NCI-H2107 (cell line): ENCODE measurements at places on chromosomes 1 and 21.

DNA sequence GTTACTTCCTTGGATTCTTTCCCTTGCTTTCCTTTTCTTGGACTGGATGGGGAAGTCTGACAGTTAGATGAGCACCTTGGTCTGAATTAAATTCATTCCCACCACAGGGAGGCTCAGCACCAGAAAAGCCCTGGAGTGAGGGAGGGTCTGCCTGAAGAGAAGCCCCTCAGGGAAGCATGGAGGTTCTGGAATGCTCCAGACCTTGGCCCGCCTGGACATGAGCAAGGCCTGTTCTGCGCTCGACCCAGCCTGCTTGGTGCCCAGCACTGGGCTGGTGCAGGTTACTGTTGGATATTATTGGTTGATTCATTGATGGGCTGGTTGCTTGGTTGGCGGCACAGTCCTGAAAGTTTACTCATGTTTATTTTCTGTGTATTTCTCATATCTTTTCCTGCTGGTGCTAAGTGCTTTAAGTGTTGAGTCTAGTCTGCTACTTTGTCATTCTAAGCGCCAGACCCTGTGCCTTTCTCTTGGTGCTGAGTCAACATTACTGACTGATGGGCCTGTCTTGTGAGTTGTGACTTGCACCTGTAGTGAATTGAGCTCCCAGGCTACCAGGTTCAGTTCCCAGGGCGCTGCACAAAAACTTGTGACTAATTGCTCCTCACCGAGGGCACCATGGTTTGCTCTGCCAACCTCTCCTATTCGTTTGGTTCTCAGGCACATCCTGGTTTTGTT is 538.5 kb downstream of the KIF26B start:
- DNase-seq: no peak

- DNase-seq: no peak
Observed at GRCh38 chr21:38334866-38335265, 78.1 kb downstream of the KCNJ15 start.

- DNase-seq: no peak
Observed at GRCh38 chr1:119340861-119341261, 27.7 kb upstream of the HAO2 start.

- DNase-seq: no peak
Observed at GRCh38 chr1:71393301-71393700, 312.5 kb upstream of the ZRANB2 start.

DNA sequence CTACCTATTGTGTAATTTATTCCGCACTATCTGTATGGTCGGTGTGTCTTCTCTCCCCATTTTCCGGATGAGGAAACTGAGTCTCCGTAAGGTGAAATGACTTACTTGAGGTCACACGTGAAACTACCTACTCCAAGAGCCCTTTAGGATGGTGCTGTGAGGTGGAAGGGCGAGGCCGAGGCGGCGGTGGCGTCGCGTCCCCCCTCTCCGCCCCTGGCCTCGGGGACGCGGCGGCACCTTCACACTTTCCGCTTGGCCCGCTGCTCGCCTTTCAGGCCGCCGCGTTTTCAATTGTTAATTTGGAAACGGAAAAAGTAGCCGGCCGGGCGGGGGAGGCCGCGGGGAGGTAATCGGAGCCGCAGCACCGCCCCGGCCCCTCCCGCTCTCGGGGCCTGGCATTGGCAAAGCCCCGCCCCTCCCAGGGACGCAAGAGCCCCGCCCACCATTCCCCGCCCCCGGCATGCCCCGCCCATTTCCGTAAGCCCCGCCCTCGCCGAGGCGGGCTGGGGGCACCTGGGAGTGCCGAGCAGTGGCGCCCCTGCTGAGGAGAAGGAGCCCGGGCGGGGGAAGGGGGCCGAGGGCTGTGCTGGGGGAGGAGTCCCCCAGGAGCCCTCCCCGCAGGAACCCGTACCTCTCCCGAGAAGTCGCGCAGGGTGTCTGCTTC is 18.6 kb downstream of the KCNQ4 start:
- DNase-seq: peak; percentile 67

- no peak for DNase-seq
Observed at GRCh38 chr1:17611991-17612390, 72.5 kb downstream of the ARHGEF10L start.

- DNase-seq: no peak
Observed at GRCh38 chr1:33399375-33399774, 31.5 kb downstream of the PHC2 start.

GRCh38 chr1:15058261-15058660 is 95.3 kb upstream of the TMEM51 start:
- DNase-seq: no peak

DNA sequence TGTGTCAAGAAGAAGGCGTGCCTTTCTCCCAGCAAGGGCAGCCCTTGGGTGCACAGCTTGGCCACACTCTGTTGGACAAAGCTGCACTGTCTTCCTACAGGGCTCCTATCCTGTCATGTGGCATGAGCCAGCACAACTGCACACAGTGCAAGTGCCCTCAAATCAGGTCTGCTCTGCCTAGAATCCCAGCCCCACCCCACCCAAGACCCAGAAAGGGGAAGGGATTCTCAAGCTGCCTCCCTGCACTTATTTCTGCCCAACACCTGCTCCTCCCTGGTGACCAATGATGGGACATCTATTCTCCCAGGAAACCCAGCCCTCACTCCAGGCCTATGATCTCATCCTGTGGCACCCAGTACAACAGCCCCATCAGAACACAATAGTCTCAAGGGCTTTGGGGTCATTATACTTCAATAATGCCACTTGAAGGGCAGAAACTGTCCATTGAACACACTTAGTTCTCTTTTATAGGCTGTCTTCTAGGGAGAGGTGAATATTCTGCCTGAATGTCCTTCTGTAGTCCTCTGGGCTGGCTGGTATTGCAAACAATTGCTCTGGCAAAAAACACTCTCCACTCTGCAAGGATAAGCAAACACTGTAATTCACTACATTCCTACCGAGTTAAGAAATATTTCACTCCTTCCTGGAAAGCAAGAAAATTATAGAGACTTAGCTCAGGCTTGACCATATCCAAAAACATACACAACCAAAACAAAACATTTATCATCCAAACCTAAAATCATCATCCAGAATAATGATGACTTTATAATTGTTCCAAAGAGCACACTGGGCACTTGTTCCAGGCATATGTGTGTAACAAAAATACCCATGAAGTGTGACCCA is 43.1 kb upstream of the IGSF3 start:
- DNase-seq: peak; percentile 45
